Calu3 (cell line): ENCODE measurements at places on chromosomes 2 and 18. TPM values are rescaled to one million over a fixed set of nuclear protein-coding genes. Genes with fewer than 3 reads are reported as not detected.

DNA sequence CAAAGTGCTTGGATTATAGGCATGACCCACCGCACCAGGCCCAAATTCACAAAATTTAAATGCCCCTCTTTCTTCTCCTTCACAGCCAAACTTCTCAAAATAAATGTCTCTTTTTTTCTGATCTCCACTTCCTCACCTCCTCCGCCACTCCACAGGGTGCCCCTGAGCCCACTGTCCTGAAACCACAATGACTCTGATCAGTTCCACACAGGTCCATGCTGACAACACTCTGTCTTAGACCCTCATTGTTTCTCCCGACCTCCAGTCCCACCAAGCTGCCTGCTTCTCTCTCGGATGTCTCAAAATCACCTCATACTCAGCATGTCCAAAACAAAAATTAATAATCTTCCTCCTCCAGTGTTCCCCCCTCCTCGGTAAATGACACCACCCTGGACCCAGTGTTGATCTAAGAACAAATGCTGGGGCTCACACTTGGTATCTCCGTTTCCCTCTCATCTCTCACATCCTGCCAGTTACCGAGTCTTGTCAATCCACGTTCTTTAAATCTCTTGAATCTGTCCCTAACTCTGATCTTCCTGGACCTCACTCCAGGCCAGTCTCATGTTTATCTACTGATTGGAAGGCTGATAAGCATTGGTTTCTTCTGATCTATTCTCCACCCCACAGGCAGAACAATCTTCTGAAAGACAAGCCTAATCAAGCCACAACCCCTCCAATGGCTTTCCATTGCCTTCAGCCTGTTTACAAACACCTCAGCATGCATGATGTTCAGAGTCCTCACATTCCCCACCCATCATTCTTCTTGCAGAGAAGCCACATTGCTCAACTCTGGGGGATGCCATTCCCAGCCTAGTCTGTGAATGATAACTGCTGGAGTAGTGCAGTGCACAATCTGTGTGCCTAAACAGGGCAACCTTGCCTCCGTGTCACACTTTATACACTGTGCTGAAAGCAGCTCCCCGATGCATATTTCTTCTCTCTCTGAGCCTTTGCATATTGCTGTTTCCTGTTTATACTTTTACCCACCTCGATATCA is 12.4 kb upstream of the ANKRD44 start:
- DNase-seq: no peak

GRCh38 chr2:58930537-58930936 is 689.4 kb upstream of the FANCL start:
- no peak for DNase-seq

GRCh38 chr2:100739735-100740432 is 80.1 kb upstream of the NPAS2 start:
- DNase-seq: no peak

DNA sequence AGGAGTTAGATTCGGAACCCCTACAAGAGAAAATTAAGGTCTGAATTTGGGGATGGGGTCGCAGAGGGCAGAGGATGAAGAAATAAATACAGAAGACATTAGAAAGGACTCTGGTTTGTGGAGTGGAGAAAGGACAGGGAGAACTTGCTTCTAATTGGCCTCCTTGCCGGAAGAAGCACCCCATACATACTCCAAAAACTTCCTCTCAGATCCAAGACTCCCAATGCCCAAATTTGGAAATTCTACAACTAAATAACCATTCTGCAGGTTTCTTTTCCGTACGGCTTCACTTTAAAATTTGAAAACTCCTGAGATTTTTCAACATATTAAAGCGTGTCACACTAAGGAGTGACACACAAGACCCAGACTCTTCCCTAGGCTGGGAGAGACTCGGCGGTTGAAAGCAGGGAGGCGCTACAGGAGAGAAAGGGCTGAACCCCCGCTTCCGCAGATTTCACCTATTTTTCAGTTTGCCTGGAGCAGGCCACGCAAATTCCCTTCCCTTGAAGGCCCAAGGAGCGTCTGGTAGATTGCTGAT is 478 bp downstream of the CLHC1 start:
- no peak for DNase-seq

GRCh38 chr2:211373203-211373602 is 816.8 kb downstream of the CPS1 start:
- DNase-seq: no peak

DNA sequence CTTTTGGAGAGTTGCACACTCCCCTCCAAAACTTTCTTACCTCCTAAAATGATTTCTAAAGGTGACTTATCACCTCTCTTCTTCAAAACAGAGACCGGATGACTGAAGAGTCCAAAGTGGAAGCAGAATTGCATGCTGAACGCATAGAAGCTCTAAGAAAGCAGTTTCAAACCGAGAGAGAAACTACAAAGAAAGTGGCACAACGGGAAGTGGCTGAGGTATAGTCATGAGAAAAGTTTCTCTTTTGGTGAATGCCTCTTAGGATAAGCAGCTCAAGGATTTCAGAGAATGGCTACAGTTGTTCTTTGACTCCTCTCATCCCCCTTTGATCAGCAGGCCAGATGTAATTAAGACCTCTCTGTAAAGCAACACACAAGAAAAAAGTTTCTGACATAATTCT is 73.6 kb downstream of the GTF3C3 start:
- DNase-seq: no peak

DNA sequence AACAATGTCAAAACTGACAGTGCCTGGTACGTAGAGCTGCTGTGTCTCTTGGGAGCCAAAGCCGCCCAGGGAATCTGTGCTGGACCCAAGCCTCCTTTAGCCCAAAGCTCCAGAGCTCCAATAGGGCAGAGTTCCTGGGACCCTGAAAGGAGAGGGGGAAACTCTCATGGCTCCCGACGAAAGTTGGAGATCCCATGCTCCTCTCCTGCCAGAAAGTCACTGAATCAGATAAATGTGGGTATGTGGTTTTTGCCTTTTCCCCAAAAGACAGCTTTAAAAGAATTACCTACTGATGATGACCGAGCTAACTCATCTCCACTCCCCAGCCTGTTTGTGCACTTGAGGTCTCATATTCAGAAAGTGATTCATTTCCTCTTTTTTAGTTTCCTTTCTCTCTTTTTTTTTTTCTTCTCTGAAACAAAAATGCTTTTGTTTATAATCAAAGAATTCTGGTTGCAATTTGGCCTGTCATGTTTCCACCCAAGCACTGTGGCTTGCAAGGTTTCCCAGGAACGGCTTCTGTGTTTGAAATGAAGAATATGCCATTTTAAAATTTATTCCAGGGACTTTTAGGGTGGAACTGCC is 14.1 kb upstream of the PMAIP1 start:
- DNase-seq: peak; percentile 16

GRCh38 chr18:12438257-12438656 is 30.5 kb downstream of the PRELID3A start:
- DNase-seq: no peak

GRCh38 chr2:233952335-233952734 is 35.2 kb downstream of the TRPM8 start:
- DNase-seq: no peak

GRCh38 chr2:148814143-148814859 is 60.7 kb upstream of the KIF5C start:
- peak; percentile 18 for DNase-seq

The ALLC gene
- total RNA-seq: not detected in 2 replicates

The PLEKHM3 gene
- total RNA-seq: 7.7 and 8.0 TPM in 2 replicates

The CDK5R2 gene
- 0.59 and 0.86 TPM in 2 replicates for total RNA-seq

The REL gene
- 20.3 and 23.4 TPM in 2 replicates for total RNA-seq

The NT5DC4 gene
- total RNA-seq: 10.1 and 13.6 TPM in 2 replicates

The OTOS gene
- not detected in 2 replicates for total RNA-seq

The EML6 gene
- total RNA-seq: 0.45 and 1.1 TPM in 2 replicates
